ENCODE measurements at places on chromosomes 7 and 10.

GRCh38 chr10:63866075-63866746 is 345.0 kb downstream of the REEP3 start:
- DNase-seq: peak; percentile 40

GRCh38 chr7:83798489-83798888 is 149.6 kb upstream of the SEMA3E start:
- DNase-seq: no peak

- no peak for DNase-seq
Observed at GRCh38 chr10:131211146-131211545, 100.4 kb downstream of the TCERG1L start.

DNA sequence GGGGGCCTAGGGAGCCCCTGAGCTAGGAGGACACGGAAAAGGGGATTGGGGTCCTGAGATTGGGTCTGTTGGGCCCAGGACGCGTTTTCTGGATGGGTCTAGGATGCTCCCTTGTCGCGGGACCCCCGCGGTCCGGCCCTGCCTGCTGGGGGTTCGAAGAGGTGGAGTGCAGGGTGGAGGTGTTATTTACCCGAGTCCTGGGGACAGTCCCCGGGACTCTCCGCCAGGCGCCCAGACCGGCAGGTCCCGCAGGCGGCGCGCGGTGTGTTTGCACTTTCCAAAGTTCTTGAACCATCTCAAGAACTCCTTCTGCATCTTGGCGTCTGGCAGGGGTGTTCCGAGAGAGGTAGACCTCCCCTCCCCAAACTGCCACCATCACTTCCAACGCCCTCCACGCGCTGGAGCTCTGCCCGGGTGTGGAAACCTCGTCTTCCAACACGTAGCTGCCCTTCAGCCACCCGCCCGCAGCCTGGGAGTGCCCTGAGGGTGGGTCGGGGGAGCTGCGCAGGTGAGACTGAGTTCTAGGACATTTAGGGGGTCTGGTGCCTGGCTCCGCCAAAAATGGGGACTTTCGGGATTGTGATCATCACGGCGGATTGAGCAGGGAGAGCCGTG is 569 bp downstream of the CAV1 start:
- DNase-seq: no peak

GRCh38 chr7:98178321-98178720 is 32.9 kb upstream of the BHLHA15 start:
- DNase-seq: no peak

DNA sequence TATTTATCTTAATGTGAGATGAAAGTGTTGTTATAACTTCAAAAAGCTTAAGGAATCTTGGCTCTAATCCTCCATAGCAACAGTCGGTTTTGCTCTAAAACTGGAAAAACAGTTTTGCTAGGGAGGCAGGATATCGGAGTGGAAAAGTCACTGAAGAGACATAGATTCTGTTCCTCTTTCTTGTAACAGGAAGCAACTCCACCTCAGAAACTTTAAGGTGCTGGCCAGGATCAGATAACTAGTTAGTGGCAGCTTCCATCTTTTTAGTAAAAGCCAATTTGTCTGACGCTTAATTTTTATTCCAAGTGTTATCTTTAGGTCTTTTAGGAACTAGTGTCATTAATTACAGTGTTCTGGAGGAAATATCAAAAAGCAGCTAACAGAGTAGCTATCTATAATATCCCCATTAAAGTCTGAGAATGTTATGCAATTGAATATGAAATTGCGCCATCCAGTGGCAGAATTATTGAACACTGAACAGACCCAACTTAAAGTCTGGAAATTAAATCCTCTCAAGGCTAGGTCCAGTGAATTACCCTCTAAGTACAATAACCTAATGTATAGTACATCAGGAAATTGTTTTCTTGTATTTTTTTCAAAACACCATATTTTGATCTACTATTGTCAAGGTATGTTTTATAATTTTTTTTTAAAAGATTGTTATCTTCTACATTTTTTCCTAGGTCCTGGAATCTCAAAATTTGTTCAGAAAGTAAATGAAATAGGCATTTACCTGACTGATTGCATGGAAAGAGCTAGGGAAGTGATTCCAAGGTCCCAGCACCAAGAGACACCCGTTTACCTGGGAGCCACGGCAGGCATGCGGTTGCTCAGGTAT is 65.9 kb upstream of the CC2D2B start:
- peak; percentile 30 for DNase-seq

- no peak for DNase-seq
Observed at GRCh38 chr10:125085258-125086054, 74.9 kb downstream of the CTBP2 start.

GRCh38 chr7:87933605-87933952 is 472 bp upstream of the ADAM22 start:
- no peak for DNase-seq

GRCh38 chr7:95322396-95322795 is 1.9 kb downstream of the PON1 start:
- DNase-seq: no peak

- DNase-seq: no peak
Observed at GRCh38 chr7:100119970-100120732, 717 bp downstream of the CNPY4 start.

DNA sequence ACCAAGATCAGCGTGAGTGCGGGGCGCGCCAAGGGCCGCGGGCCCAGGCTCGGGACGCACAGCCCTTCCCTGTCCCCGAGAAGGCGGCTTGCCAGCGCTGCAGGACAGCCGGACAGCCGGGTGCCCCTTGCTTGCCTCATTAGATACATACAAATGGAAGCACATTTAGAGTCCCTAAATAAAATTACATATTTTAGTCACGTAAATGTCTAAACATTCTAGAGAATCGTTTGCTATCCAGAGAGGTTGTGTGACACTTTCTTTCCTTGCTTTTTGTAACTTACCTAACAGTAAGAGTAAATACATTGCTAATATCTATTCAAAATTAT is 4.8 kb downstream of the VSTM2A start:
- DNase-seq: no peak

- DNase-seq: no peak
Observed at GRCh38 chr10:19977097-19977521, 160.9 kb downstream of the PLXDC2 start.

GRCh38 chr7:97346349-97346748 is 228.9 kb downstream of the SDHAF3 start:
- DNase-seq: no peak

- no peak for DNase-seq
Observed at GRCh38 chr10:116098411-116099022, 174.5 kb downstream of the GFRA1 start.

DNA sequence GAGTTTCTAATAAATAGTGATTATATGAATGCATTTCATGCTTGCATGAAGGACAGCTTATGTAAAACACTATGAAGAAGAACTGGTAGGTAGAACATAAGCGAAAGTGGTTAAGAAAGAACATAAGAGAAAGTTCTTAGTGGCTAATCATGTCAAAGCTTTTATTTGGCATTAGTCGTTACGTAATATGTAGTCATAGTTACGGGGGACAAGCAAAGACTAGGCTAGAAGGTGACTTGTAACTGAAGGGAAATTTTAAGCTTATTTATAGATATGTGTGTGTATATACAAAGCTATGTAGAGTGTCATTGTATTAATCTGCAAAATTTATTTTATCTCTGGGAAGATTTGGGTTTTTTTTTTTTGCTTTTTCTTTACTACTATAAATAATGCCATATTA is 36.9 kb downstream of the CAPZA2 start:
- DNase-seq: no peak

DNA sequence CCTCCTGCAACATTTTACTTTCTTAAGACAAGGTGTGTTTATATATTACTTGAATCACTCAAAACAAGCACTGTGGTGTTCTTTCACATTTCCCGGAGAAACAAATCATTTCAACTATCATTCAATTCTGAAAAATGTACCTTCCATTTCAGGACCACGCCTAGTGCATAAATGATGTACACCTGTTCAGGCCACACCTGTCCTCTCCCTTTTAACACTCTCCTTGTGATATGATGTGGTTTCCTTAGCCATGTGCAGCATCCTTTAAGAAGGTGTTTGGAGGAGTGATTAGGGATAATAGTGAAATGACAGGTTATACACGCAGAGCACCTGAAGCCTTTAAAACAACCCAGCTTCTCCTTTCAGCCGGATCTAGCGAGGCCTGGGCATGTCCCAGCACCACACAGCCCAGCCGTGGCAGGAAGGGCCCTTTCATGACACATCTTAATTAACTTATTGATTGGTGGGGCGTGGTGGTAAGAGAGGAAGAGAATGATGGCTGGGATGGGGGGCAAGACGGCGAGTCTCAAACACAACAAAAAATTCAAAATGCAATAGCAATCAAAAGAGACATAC is 26.9 kb downstream of the ABLIM1 start:
- no peak for DNase-seq

GRCh38 chr7:24722386-24723177 is 34.7 kb downstream of the GSDME start:
- DNase-seq: peak; percentile 55

DNA sequence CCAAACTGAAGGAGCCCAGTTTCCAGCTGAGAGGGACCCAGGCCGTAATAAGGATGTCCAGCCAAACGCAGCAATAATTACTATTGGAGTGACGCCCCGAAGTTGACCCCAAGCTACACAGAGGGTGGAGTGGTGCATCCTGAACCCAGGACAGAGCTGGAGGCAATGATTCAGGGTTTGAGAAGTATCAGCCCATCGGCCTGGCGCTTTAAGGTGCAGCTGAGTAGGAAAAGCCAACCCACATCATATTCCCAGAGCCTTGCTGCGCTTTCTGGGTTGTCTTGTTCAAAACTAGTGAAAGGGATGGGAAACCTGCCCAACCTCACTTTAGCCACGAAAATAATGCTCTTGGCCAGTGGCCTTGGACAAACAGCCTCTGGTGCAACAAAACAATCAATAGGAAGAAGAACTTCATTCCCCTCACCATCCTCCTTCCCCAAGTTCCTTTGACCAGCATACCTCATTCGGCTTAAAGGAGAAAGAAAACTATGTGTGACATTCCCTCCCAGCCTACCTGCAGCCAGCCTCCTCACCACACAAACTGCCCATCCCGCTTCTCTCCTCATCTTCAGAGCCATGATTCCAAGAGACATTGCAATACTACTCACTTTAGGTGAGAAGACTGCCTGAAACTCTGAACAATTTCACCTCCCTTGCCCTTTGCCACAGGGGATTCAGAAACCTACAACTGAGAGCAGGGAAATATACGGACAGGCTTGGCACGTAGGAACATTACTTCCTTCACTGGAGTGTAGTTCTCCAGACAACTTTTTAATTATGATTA is 217.2 kb upstream of the MKLN1 start:
- DNase-seq: peak; percentile 32

DNA sequence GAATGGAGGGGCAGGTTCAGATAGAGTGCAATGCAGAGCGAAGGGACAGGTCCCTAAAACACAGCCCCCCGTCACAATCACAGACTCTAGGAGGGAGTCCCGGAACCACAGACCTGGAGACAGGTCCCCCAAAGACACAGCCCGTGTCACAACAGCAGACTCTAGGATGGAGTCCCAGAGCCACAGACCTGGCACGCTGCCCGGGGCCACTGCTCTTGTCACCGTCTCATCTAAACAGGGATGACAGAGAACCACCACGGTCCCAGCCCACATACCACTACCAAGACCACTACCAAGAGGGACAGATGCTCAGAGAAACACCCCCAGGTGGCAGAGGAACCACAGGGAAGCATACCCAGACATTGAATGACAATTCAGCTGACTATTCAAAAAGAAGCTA is 183.9 kb downstream of the TCERG1L start:
- DNase-seq: no peak
